NCI-H345 (cell line): ENCODE measurements at places on chromosomes 1 and 21.

DNA sequence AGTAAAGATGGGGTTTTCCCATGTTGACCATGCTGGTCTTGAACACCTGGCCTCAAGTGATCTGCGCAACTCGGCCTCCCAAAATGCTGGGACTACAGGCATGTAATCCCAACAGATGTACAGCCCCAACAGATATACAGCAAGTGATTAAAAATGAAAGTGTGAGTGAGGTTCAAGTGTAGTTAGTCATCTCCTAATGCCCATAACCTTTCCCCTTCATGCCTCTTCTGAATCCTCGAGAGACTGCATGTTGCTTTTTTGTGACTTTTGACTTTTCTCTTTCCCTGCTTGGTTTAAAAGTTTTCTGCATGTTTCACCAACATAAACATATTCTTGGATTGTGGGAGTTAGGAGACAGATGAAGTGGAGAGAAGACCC, 31.2 kb downstream of the KCNK2 start:
- no peak for DNase-seq

DNA sequence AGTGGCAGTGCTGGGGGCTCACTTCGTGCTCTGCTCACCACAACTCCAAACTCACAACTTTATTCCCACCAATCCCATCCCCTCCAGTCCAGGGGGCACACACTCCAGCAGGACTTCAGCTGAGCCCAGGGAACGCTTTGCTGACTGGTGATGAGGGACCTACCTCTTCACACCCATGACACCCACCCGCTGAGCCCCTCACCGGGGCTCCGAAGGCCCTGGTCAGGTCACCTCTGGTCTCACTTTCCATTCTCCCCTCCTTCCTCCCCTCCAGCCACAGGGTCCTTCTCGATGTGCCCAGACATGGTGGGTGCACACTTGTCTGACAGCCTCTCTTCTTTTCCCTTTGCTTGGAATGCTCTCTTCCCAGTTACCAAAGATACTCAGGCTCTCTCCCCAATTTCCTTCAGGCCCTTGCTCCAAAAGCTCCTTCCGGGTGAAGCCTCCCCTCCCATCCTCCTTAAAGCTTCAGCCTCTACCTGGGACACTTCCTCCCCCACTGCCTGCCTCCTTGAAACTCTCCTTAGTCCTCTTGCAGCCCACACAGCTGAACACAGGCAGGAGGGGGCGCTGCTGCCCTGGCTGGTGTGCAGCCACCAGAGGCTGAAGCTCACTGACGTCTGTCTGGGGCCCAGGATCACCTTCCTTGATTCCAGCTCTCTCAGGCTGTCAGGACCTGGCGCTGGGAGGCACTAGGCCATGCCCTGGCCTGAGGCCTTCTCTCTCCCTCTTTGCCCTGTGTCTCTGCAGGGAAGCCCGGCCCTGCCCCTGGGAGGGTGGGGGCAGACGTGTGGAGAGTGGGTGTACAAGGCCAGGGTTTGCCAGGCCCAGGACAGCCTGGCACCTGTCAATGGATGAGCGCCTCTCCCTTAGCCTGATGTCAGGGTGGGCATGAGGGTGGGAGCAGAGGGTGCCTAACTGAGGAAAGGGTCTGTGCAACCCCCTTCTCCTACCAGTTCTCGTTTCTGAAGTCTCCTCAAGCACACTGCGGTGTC, 1.6 kb downstream of the KCNE1 start:
- DNase-seq = peak; percentile 52

GRCh38 chr21:33662046-33662445, 19.7 kb downstream of the ITSN1 start:
- DNase-seq = no peak

GRCh38 chr1:151222130-151222529, 23.8 kb downstream of the PIP5K1A start:
- no peak for DNase-seq

DNA sequence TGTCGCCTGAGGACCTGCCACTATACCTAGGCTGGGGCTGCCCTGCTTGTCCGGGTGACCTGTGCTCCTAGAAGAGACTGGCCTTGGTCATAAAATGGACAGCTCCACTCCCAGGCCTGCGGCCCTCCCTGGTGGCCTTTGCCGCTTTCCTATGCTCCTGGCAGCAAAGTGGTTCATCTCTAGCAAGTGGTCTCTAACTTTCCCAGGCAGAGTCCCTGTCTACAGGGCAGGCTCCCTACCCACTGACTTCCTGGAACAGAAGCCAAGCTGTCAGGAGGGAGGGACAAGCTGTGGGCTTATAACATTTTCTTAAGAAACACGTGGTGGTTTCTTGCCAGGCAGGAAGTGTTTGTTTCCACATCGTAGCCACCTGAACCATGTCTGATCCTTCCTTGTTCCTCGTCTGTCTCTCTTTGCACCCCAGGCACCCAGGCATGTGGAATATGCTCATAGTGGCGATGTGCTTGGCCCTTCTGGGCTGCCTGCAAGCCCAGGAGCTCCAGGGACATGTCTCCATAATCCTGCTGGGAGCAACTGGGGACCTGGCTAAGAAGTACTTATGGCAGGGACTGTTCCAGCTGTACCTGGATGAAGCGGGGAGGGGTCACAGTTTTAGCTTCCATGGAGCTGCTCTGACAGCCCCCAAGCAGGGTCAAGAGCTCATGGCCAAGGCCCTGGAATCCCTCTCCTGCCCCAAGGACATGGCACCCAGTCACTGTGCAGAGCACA, 10.1 kb downstream of the H6PD start:
- DNase-seq = no peak

GRCh38 chr1:235972311-235972689, 92.6 kb downstream of the NID1 start:
- no peak for DNase-seq

DNA sequence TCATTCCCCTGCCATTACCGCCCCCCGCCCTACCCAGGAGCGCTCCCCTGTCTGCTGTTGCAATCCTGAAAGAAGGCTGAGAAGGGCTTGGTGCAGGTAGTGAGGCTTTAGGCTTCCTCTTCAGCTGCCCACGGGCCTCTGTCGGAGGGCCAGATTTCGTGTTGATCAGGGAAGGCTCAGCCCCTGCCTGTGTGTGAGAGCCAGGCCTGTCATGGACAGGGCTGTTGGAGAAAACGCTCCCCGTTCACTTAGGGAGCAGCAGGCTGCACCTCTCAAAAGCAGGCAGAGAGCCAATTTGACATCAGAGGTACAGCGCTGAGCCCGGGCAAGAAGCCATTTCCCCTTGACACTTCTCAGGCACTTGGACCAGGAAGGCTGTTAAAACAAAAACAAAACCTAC, 19.0 kb downstream of the TEX35 start:
- peak; percentile 82 for DNase-seq

DNA sequence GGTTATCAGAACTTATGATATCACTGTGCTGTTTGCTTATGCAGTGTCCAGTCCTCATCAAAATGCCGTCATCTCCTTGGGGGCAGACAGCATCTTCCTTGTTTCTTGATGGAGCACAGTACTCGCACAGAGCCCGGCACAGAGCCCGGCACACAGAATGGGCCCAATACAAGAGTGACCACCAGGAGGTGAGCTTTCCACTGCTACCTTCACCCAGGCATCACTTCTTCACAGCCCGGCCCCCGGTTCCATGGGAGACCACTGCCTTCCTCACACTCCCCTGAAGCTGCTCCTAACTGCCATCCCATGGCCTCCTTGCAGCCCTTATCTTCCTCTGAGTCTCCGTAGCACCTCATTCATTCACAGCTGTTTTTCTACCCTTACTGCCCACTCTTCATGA, 94.0 kb downstream of the TNR start:
- DNase-seq = no peak

- DNase-seq = no peak
Observed at GRCh38 chr1:151822404-151822803, 9.2 kb downstream of the RORC start.

- no peak for DNase-seq
Observed at GRCh38 chr1:244163861-244164510, 112.9 kb downstream of the ZBTB18 start.

DNA sequence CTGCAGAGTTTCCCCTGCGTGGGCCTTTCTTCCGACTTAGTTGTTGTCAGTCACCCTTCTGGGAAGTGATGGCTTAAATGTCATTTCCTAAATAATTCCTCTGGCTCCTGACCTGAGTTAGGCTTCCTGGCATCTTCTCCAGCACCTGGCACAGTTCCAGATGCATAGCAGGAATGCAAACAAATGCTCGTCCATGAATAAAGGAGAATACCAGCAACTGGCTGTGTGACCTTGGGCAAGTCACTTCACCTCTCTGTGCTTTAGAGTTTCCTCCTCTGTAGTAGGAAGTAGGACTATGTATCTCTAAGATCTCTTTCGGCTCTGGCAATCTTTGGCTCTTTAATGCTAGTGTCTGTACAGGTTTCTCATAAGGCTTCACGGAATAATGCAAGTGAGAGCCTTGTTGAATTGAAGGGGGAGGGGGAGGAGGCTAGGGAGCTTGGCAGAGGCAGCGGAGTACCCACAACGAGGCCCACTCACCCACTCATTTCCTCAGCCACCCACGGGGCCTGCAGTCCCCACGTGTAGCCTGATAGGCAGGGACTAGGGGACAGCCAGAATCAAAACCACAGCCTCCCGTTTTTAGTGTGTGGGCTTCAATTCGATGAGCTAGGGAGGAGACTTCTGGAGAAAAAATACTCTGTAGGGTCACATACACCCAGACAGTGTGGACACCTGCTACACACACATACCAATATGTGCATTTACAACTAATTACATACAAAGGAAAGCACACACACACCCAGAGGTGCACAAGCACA, 48.1 kb downstream of the TENT5C start:
- peak; percentile 6 for DNase-seq

- no peak for DNase-seq
Observed at GRCh38 chr1:74822851-74823401, 90.0 kb downstream of the TYW3 start.

GRCh38 chr1:1799716-1800115, 21.4 kb upstream of the NADK start:
- DNase-seq = no peak

GRCh38 chr1:199789141-199789540, 238.4 kb upstream of the NR5A2 start:
- no peak for DNase-seq

DNA sequence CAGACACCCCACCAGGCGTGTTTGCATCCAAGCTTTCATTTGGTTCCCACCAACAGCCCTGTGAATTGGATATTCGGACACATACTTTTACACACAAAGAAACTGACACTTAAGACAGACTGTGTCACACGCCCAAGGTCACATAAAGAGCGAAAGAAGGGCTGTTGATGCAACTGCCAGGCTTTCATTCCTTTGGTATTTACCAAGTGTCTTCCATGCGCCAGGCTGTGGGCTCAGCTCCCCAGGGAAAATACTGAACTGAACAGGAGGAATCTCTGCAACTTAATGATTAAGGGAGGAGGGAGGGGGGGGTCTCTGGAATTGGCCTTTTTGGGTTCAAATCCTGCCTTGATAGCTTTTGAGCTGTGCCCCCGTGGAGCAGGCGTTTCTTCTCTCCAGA, 122.8 kb downstream of the ACTL8 start:
- no peak for DNase-seq

DNA sequence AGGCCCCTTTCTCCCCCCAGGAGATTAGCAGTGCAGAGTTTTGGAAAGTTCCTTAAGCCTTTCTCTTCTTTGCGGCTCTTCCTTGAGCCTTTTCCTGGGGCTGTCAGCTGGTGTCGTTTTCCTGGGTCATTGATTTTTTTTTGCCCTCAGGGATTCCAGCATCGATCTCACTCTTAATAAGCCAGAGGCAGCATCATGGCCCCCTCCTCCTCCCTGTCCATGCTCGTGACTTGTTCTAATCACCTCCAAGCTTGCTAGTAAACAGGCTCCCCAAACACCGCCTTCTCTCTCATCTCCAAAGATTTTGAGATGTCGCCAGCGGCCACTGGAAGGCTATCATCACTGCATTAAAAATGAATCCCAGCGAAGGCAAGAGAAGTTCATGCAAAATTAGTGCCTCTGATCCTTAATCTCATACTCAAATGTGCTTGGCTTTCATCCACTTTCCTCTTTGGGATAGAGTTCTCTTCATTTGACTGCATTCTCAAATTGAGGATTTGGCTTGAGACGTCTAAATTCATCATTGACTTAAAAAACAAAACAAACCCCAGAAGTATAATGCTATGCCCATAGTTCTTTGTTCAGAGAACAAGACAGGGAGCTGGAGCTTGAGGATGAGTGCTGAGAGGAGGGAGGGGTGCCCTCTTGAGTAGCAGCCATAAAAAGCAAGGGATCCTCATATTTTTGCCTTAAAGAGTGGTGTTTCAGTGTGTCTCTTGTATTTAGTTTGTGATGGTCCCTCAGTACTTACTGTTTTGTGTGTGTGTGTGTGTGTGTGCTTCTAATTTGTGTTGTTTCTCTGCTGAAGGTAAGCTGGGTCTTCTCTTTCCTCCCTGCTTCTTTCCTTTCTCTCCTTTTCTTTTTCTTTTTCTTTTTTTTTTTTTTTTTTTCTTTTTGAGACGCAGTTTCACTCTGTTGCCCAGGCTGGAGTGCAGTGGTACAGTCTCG, 3.2 kb downstream of the EVA1C start:
- DNase-seq = no peak

GRCh38 chr1:28871631-28872401, 42.6 kb upstream of the EPB41 start:
- no peak for DNase-seq

- DNase-seq = no peak
Observed at GRCh38 chr21:15343066-15343465, 278.3 kb upstream of the NRIP1 start.

DNA sequence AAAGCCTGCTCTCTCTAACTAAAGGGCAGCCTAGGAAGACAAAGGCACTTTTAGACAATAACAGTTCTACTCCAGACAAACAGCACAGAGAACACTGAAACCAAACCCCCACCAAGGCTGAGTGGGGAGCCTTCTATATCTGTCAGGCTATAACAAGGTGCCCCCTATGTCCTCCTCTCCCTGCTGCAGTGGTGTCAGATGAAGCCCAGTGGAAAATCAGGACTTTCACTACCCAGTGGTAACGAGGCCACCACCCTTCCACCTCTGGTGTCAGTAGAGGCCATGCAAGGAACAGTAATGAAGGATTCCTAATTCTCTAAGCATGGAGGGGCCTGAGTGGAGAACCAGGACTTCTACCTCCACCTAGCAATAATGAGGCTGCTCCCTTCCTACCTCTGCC, 83.7 kb downstream of the ZSWIM5 start:
- DNase-seq = no peak

GRCh38 chr1:6578624-6579373, 995 bp upstream of the ZBTB48 start:
- DNase-seq = no peak

- peak; percentile 32 for DNase-seq
Observed at GRCh38 chr1:201348211-201348566, 29.3 kb downstream of the TNNT2 start.

GRCh38 chr1:229629261-229629660, 3.2 kb downstream of the URB2 start:
- no peak for DNase-seq
